ENCODE measurements at places on chromosomes 5 and 9.

- DNase-seq: no peak
Measured at GRCh38 chr5:141742866-141743851, 61.1 kb upstream of the ARAP3 start.

DNA sequence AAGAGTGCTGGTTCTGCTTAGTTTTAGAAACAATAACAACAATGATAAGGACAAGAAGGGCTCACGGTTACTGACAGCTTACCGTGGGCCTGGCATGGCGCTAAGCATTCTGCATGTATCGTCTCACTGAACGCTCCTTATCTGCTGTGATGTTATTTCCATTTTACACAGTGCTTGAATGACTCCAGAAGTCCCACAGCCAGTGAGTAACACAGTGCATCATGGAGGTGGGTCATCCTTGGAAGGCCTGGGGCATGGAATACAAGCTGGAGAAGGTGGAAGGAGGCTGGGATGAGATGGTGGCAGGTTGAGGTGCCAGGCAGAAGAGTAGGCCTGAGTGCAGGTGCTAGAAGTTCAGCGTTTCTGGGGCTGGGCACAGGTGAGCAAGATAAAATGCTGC lies 36.5 kb upstream of the FAT2 start:
- no peak for DNase-seq

DNA sequence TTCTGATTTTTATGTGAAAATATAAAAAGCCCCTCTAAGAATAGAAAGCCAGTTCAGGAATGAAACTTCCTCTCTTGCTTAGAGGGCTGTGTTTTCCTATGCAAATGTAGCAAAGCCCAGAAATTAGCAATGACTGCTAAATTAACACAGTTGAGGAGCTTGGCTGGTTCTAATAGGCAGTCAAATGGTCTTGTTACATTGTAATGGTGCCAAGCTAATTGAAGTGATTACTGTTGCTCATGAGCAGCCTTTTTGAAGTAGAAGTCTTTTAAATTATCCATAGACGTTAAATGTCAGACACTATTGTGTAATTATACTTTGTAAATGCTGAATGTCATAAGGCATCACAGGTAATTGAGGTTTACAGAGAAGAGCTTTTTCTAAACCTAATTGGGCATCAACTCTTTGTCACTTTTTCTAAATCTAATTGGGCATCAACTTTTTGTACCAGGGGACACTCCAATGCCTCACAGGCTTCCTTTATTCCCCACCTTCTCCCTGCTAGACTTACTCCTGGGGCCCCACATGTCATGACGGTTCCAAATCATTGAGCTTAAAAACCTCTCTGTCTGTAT lies 229.1 kb downstream of the PSAT1 start:
- DNase-seq: no peak

DNA sequence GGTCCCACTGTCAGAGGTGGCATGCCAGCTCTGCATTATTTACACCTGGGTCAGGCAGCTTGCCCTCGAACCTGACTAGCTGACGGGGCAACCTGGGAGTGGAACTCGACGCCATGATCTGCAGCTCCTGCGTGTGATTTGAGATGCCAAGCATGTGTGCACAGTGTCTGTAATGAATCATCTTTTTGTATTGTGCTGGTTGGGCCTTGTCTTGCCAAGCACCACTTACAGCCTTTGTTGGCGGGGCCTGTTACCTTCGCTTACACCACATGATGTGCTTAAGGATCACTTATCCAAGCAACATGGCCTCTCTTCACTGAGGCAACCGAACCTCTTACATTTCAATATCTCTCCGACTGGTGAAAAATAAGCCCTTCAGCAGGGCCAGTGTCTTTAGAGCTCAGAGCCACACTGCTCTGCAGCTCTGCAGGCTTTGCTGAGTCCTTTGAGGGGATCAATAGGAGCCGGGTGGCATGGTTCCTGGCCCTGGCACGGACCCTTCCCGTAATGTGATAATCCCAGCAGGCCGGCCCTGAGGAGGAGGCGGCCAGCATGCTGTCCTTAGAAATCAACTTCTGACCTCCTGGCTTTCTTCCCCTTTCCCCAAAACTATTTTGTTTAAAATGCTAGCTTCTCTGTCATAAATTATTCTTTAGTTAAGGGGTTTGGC lies 297.7 kb upstream of the CD180 start:
- no peak for DNase-seq

DNA sequence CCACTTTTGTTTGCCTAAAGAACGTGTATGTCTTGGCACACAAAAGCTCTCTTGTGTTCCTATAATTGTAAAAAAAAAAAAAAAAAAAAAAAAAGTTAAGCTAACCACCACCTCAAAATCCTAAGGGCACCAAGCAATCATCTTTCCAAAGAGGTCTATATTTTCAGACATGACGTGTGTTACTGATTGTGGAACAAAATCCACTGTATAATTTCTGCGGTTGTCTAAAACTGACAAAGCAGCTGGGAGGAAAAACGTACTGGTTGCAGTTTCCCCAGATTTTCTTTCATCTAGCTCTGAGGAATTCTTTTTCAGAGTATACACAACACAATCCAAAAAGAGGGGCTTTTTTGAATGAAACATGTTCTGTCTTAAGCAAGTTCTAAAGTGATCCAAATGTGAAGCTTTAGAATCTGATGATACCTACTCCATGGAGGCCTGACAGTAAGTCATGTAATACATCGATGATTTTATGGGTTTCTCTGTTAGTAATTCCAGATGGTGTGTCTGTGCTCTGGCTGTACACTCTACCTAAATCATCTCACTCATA lies 375.6 kb upstream of the NUDT12 start:
- DNase-seq: no peak

DNA sequence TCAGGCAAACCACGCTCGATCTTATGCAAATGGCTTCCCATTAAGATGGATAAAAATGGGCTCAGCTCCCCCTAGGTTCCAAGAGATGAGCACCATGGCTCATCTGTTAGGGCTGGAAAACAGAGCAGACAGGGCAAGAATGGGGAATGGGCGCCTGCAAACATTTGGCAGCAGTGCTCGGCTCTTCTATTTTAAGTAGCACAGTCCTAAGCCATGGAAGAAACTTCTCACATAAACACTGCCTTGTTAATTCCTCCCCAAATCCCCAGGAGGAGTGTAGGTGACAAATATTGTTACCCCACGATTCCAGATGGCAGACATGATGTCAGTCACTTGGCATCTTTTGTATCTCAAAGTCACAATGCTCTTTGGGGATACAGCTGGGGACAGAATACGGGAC lies 221.8 kb downstream of the ICE1 start:
- DNase-seq: no peak

GRCh38 chr5:139635606-139636206 lies 12.4 kb upstream of the CXXC5 start:
- no peak for DNase-seq

- no peak for DNase-seq
Measured at GRCh38 chr9:132090771-132091170, 11.1 kb upstream of the MED27 start.

DNA sequence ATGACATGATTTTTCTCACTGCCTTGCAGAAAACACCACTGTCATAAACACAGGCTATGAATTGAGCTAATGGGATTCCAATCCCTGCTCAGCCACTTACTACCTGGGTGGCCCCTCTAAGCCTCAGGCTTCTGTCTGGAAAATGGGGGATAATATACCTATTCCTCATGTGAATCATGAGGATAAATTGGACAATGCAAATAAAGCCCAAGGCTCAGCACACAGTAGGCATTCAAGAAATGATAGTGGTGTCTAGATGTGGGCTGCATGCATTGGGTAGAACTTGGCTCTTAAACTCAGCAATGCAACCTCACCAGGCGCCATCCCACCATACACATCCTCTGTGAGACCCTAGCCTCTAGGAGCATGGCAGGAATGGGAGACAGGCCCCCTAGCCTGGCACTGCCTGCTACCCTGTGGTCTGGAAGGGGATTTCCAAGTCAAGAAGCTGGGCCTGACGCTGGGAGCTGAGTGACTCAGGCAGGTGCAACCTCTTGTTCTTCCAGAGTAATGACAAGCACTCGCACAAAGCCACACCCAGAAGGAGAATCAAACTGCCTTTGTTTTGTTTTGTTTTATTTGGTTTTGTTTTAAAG lies 2.3 kb upstream of the TNIP1 start:
- DNase-seq: no peak

DNA sequence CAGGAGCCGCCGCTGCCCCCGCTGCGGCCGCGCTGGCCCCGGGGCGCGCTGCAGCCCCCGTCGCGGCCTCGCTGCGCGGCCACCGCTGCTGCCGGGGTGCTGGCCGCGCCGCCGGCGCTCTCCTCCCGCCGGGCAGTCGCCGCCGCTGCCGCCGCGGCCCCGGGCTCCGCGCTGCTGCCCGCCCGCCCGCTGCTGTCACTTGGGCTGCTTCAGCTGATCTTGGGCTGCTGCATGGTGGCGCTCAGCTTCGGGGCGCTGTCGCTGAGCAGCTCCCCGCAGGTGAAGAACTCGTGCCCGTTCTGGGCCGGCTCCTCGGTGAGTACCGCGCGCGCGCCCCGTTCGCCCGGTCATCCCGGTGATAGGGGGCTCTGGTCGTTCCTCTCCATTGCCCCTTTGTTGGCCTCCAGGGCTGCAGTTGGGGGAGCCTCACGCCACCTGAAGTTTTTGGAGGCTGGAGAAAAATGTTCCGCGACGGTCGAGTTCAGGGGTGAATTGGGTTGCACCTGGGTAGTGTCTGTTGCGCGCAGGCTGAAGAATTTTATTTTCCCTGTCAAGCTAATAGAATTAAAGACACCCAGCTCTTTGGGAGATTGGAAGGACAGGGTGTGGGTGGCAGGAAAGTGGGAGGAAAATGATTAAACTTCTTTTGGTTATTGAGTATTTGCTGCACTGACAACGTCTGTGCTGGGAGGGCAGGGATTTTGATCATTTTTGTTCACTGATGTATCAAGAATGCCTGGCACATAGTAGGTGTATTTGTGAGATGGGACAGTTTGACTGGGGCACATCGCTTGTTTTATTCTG lies 596 bp downstream of the ENTREP1 start:
- no peak for DNase-seq

DNA sequence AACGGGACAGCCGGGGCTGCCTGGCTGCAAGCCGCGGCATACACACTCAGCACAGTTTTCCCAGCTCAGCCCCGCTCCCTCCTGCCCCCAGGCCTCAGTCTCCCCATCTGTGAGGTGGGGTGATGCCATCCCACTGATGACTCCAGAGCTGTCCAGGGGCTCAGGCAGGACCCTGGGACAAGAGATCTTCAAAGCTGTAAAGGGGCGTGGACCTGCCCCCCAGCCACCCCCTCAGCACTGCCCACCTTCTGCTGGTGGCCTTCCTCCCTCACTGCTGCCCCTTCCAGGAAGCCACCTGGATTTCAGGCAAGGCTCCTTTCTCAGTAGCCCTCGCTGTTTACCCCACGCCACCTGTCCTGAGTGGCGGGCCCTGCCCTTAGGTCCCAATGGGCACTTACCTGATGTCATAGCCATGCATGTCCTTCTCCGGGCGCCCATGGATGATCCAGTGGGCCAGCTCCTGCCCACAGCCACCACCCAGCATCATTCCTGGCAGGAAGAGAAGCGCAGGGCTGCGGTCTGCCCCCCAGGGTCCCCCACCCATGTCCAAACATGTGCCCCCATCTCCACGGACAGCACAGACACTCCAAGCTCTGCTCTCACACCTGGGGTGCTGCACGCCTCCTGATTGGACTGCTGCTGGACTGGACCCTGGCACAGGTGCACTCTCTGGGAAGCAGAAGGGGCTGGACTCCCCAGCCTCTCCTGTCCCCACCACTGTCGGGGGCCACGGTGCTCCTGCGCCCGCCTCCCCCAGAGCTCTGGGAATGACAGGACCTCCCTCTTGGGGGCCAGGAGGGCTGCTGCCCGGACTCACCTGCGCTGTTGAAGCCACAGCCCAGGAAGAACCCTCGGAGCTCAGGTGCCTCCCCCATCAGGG lies 25.7 kb downstream of the SARDH start:
- DNase-seq: no peak
